ENCODE measurements at places on chromosomes 7 and 10. TPM values are rescaled to one million over a fixed set of nuclear protein-coding genes. Genes with fewer than 3 reads are reported as not detected.

The CYP26A1 gene
- total RNA-seq, result not detected

The TRIM24 gene
- total RNA-seq, result 4.7 TPM

The PCGF5 gene
- 18.2 TPM for total RNA-seq

The EBLN1 gene
- not detected for total RNA-seq

The MNX1 gene
- total RNA-seq, result not detected

The OSBPL3 gene
- total RNA-seq, result 16.1 TPM

The PIP gene
- total RNA-seq, result not detected

The AOAH gene
- 0.74 TPM for total RNA-seq

The CTAGE8 gene
- not detected for total RNA-seq

Measured in fibroblast of the aortic adventitia (primary cell).